ENCODE measurements at places on chromosomes 11 and 22.
A peak's percentile ranks its signal among the peaks of the same experiment; 100 is the strongest.

DNA sequence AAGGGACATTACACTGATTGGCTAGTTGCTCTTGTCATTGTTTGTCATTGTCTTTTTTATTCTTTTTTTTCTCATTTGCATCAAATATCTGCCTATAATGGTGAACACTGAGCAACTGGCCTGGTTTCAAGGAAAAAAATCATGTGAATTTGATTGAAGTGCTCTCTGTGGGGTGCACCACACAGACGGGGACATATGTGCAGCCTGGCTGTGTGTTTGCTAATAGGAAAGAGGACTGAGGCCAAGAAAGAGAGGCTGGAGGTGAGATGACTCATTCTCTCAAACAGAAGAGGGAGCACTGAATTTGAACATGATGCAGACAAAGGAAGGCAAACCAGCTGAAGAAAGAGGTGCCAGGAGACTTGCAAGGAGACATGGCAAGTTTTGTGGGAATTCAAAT is 684.9 kb upstream of the CCDC90B start:
- H3K27me3 ChIP-seq = no peaks in the 10 kb centered on the region
- H3K36me3 ChIP-seq = no peaks in the 10 kb centered on the region
- peaks cover 12% of the 10 kb centered on the region for H3K4me1 ChIP-seq
- no peak overlapping the region for H3K27ac ChIP-seq

- H3K4me1 ChIP-seq = peaks cover 20% of the 10 kb centered on the region
- H3K27ac ChIP-seq = no peak overlapping the region
- DNase-seq = no peak
- no peak overlapping the region for H3K4me3 ChIP-seq
- H3K27me3 ChIP-seq = no peaks in the 10 kb centered on the region
- peaks cover 2% of the 10 kb centered on the region for H3K36me3 ChIP-seq
Observed at GRCh38 chr11:117175104-117175503, 3.4 kb upstream of the SIDT2 start.

DNA sequence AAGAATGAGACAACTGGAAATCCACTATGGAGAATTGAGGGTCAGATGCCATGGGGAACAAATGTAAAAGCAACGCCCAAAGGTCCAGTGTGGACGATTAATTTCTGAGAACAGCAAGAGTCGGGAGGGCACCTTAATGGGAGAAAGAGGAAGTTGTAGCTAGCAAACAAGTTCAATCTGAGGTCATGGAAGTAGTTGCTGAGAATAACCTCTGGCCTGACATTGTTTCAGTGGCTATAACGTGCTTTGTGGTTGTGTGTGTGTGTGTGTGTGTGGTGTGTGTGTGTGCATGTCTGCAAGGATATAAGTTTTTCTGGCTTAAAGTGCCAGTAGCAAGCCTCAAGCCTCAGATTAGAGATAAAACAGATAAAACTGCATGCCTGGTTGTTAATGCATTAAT is 1630.1 kb upstream of the TENM4 start:
- no peaks in the 10 kb centered on the region for H3K27me3 ChIP-seq
- no peak overlapping the region for H3K27ac ChIP-seq
- no peak for DNase-seq

DNA sequence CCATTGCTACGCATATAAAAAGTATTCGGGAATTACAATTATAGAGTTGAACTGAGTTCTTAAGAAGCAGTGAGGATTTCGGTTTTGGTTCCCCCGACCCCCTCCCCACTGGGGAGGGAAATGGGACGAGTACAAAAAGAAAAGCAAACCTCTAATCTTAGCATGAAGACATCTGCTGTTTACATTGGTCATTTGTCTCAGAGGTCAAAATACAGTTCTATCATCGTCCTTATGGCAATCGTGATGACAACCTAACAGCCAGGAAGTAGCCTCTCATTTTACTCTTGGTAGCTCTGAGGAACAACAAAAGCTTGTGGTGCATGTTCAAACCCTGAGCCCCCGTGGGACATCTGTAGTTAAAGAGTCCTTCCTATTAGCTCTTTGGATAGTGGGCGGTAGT is 3.2 kb upstream of the PRSS23 start:
- no peak overlapping the region for H3K27ac ChIP-seq
- H3K36me3 ChIP-seq = peaks cover 10% of the 10 kb centered on the region
- DNase-seq = no peak
- H3K27me3 ChIP-seq = no peaks in the 10 kb centered on the region
- peaks cover 15% of the 10 kb centered on the region for H3K4me1 ChIP-seq

DNA sequence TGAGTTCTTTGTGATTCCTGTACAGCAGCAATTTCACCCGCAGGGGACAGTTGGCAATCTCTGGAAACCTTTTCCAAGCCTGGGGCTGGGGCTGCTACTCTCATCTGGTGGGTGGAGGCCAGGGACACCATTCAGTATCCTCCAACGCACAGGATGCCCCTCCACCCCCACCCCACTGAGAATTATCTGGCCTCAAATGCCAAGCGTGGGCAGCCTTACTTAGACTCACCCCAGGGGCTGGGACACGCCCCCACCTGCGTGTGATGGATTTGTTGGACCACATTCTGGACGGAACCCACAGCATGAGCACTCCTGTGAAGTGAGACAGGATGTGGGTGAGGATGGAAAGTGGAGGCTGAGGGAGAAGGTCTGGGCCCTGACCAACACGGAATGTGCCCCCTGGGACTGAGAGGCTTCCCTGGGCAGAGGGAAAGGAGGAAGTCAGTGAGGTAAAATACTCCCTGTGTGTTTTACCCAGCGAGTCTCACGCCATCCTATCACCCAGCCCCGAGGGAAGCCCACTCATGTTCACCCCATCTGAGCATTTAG is 13.7 kb downstream of the RASD2 start:
- H3K36me3 ChIP-seq = no peaks in the 10 kb centered on the region
- H3K27me3 ChIP-seq = no peaks in the 10 kb centered on the region
- H3K27ac ChIP-seq = no peak overlapping the region
- DNase-seq = no peak
- peaks cover 10% of the 10 kb centered on the region for H3K4me1 ChIP-seq

DNA sequence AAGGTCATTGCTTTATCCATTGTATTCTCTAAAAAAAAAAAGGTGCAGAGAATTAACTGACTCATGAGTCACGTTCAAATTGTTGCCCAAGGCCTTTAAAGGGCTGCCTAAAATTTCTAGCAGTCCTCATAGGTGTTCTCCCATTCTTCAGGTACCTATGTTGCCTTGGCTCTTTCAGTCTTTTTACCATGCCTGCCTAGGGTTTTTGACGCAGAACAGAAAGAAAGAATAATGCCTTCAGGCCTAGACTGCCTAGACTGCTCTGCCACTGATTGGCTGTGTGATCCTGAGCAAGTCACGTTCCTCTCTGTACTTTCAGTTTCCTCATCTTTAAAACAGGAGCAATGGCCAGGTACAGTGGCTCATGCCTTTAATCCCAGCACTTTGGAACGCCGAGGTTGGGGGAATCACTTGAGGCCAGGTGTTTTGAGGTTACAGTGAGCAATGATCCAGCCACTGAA is 21.5 kb downstream of the CTSC start:
- no peak overlapping the region for H3K4me3 ChIP-seq
- no peak overlapping the region for H3K27ac ChIP-seq
- no peaks in the 10 kb centered on the region for H3K27me3 ChIP-seq
- H3K4me1 ChIP-seq = no peaks in the 10 kb centered on the region
- no peaks in the 10 kb centered on the region for H3K36me3 ChIP-seq

GRCh38 chr11:27208846-27209245 is 154.2 kb downstream of the CCDC34 start:
- no peak for DNase-seq
- no peak overlapping the region for H3K27ac ChIP-seq
- H3K27me3 ChIP-seq = no peaks in the 10 kb centered on the region
- no peak overlapping the region for H3K4me3 ChIP-seq
- no peaks in the 10 kb centered on the region for H3K36me3 ChIP-seq

GRCh38 chr11:24234822-24235508 is 261.9 kb upstream of the LUZP2 start:
- H3K4me3 ChIP-seq = no peak overlapping the region
- no peaks in the 10 kb centered on the region for H3K36me3 ChIP-seq
- no peak for DNase-seq
- no peaks in the 10 kb centered on the region for H3K27me3 ChIP-seq
- H3K27ac ChIP-seq = no peak overlapping the region

- no peak overlapping the region for H3K27ac ChIP-seq
- no peaks in the 10 kb centered on the region for H3K4me1 ChIP-seq
- peaks cover 13% of the 10 kb centered on the region for H3K36me3 ChIP-seq
Observed at GRCh38 chr11:129102756-129103155, 89.4 kb downstream of the ARHGAP32 start.

DNA sequence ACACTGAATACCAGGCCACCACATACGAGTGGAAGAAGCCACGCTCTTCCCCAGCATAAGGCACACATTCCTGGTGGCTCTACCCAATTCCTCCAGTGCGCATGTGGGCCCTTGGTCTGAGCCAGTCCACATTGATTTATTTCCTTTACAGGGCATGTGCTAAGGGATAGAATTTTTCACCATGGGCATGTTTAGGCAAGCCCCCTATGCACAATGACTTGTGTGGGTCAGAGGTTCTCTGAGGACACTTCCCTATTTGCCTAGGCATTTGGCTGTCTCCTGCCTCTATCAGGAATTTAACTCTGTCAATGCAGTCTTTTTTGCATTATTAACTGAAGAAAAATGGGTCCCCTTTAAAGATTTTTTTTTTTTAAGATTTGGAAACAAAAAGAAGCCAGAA is 718.1 kb downstream of the NTM start:
- no peak overlapping the region for H3K4me3 ChIP-seq
- H3K27ac ChIP-seq = no peak overlapping the region
- no peak for DNase-seq
- H3K4me1 ChIP-seq = no peaks in the 10 kb centered on the region
- no peaks in the 10 kb centered on the region for H3K27me3 ChIP-seq

GRCh38 chr11:72119198-72119597 is 6.7 kb upstream of the ANAPC15 start:
- no peak for DNase-seq
- H3K4me3 ChIP-seq = no peak overlapping the region
- H3K36me3 ChIP-seq = no peaks in the 10 kb centered on the region
- H3K27me3 ChIP-seq = no peaks in the 10 kb centered on the region
- H3K4me1 ChIP-seq = no peaks in the 10 kb centered on the region

- H3K27ac ChIP-seq = no peak overlapping the region
- no peak for DNase-seq
- peaks cover 10% of the 10 kb centered on the region for H3K4me1 ChIP-seq
- no peaks in the 10 kb centered on the region for H3K36me3 ChIP-seq
- no peak overlapping the region for H3K4me3 ChIP-seq
Observed at GRCh38 chr22:37171662-37172061, 16.4 kb downstream of the C1QTNF6 start.

GRCh38 chr22:50018608-50019285 is 6.2 kb upstream of the IL17REL start:
- H3K27ac ChIP-seq = no peak overlapping the region
- no peaks in the 10 kb centered on the region for H3K36me3 ChIP-seq
- H3K4me3 ChIP-seq = no peak overlapping the region
- H3K27me3 ChIP-seq = peaks cover 8% of the 10 kb centered on the region
- H3K4me1 ChIP-seq = peaks cover 6% of the 10 kb centered on the region

DNA sequence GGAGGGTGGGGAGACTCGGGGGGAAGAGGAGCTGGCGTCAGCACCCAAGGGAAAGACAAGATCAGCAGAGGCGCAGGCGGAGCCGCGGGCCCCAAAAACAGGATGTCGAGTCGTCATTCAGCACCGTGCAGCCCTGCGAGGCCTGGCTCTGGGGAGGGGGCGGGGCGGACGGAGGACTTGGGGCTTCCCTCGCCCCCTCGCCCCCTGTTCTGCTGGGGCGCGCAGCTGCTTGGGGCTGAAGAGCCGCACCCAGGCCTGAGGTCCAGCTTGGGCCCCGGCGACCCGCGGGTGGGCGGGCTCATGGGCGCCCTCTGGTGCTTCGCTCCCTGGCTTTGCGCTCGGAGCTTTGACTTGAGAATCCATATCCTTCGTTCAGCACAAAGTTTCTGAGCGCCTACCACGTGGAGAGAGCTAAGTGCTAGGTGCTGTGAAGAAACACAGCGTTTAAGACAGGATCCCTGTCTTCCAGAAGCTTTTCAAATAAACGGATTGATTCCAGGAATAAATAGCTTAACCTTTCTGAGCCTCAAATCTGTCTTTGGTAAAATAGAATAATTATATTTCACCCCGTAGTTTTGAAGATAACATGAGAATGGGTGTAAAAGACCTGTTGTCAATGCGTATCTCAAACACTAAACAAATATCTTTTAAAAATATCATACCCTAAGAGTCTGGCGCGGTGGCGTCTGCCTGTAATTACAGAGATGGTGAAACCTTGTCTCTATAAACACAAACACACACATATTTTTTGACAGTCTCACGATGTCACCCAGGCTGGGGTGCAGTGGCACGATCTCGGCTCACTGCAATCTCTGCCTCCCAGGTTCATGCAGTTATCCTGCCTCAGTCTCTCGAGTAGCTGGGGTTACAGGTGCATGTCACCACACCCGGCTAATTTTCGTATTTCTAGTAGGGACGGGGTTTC is 929 bp upstream of the RHOG start:
- no peak overlapping the region for H3K27ac ChIP-seq
- peaks cover 6% of the 10 kb centered on the region for H3K4me1 ChIP-seq
- H3K4me3 ChIP-seq = peak overlapping the region; percentile 78
- peak; percentile 61 for DNase-seq

- H3K4me3 ChIP-seq = no peak overlapping the region
- no peak overlapping the region for H3K27ac ChIP-seq
- no peaks in the 10 kb centered on the region for H3K36me3 ChIP-seq
- no peak for DNase-seq
- no peaks in the 10 kb centered on the region for H3K4me1 ChIP-seq
Observed at GRCh38 chr11:46475051-46475925, 83.7 kb upstream of the CHRM4 start.

DNA sequence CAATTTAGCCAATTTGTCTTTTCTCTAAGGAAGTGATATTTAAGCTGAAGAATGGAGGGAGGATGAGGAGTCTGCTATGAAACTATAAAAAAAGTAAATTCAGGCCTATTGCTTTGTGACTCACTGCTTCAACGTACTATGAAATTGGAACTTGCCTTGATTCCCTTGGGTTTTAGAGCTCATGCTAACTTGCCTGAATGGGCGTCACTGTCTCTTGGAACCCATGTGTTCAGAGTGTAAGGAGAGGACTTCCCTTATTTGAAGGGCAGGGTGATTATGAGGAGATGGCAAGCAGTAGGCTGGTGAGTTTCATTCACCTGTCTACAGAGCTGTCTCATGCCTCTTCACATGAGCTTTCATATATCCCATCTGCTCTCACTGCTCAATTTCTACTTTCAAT is 28.7 kb upstream of the WT1 start:
- no peak overlapping the region for H3K27ac ChIP-seq
- DNase-seq = no peak
- H3K4me1 ChIP-seq = no peaks in the 10 kb centered on the region
- H3K27me3 ChIP-seq = no peaks in the 10 kb centered on the region

DNA sequence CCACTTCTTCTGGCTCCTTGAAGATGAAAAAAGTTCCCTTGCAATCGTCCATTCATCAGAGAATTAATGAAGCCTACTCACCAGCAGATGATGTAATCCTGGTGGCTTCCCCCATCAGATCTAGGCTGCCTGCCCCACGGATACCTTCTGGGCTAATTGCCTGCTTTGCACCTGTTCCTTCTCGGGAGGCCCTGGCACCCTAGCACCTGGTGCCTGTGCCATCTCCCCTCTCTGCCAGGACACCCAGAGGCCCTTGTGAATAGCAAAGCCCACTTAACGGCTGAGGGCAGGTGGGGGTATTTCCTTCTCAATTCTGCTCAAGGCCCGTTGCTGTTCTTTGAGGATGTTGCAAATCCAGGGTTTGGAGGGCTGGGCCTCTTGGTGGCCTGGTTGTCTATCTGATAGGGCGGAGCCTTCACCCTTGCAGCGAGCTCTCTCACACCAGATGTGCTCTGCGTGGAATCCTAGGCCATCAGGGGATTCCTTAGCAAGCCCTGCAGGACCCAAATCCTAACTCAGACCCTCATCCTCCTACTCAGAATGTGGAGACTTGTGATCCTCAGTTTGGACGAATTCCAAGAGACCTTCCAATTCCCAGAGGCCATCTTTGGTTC is at the start of gene LMO2:
Gene LMO2 (minus strand): TSS at position 363 of the 614 bp plus-strand sequence. CDS start 22,360 bp downstream, outside the sequence.
- peak within 1 kb of the TSS; percentile 64 for H3K27ac ChIP-seq
- no peaks in the 10 kb centered on the region for H3K36me3 ChIP-seq
- H3K4me1 ChIP-seq = peaks cover 15% of the 10 kb centered on the region
- no peak within 1 kb of the TSS for H3K4me3 ChIP-seq
- H3K27me3 ChIP-seq = no peaks in the 10 kb centered on the region

Data from neuronal stem cell (in vitro differentiated cells).